ENCODE measurements at places on chromosomes 7 and 10.

DNA sequence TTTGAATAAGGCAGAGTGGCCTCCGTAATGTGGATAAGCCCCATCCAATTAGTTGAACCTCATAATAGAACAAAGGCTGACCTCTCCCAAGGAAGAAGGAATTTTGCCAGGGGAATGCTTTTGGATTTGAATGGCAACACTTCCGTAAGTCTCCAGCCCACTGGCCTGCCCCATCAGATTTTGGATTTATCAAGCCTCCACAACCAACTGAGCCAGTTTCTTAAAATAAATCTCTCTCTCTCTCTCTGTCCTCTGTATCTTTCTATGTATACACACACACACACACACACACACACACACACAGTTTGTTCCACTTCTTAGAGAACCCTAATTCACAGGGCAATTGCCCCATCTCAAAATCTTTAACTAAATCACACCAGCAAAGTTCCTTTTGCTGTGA, 100.9 kb upstream of the CAV2 start:
- ATAC-seq, result no peak

GRCh38 chr7:113131367-113131766, 13.0 kb upstream of the SMIM30 start:
- ATAC-seq, result no peak

- ATAC-seq, result no peak
Observed at GRCh38 chr7:135414850-135415439, 95.0 kb downstream of the CNOT4 start.

DNA sequence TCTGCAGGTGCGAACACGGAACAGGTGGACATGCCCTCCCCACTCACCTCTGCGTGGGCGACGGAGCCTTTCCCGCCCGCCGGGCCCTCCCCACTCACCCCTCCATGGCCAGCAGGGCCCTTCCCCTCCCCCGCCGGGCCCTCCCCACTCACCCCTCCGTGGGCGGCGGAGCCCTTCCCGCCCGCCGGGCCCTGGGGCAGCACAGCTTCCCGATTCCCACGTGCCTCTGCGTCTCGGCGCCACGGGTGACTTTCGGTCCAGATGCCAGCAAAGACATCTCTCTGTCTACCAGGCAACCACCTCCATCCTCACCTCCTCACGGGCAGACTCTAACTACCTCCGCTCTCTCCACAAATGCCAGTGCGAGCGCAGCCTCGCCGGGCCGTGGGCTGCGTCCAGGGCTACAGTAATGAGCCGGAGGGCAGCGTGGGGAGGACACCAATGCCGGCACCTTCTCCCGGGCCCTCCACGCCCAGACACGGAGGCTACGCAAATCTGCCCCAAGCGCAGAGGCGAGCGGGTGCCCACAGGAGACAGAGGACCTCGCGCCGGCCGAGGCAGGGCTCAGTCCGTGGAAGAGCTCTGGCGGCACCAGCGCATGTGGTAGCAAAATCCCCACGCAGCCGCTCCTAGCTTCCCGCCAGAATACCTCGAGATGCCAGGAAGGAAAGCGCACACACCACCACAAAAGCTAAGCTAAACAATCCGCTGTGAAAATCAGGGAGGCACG, 21.8 kb downstream of the GPER1 start:
- no peak for ATAC-seq

DNA sequence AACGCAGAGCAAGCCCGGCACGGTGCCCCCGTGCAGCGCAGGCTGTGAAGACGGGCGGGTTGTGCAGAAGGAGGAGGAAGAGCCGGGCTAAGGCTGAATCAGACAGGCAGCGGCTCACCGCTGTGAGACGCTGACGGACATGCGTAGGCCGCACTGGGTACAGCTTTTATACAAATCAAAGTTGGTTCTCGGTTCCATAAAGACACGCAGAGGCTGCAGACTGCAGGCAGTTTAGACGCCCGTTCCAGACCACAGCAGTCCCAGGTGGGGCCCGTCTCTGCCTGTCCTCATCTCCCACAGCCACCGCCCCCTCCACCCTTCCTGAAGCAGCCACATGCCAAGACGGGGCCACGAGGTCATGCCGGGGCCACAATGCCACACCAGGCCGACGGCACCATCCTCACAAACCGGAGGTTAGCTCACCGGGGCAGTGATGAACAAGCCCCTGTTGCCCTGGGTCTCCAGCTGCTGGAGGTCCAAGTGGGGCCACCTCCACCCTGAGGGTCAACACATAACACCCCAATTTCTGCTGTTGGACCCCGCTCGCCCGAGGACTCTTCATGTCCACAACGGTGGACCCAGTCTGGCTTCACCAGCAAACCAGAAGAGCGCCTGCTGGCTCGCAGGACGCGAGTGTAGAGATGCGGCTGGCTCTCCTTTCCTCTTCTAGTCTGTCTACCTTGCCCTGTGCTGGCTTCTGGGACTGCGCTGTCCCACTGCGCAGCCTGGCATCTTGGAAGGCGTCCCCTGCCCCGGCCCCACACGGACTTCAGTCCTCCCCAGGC, 227.2 kb downstream of the ELFN1 start:
- no peak for ATAC-seq

GRCh38 chr10:126146771-126147170, 241.5 kb downstream of the ADAM12 start:
- ATAC-seq, result no peak

DNA sequence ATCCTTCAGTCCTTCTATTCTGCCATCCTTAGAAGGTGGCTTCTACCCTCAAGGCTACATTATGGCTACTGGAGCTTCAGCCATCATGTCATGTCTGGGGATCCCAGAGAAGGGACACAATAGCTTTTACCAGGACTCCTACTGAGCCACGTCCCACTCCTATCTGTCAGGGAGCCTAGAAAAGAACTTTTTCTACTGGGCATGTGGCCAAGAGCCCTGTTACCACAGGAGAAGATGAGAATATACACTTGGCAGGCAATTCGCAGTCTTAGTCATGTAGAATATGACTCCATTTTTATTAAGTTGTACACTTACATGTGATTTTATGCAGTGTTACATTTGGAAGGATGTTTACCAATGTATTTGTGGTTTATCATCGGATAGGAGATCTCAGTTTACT, 64.6 kb upstream of the KCNMA1 start:
- ATAC-seq, result no peak

Measured in activated CD4-positive, CD25-positive, alpha-beta regulatory T cell treated with anti-CD3 and anti-CD28 coated beads, Interleukin-2, amount 50 U/mL, for 24 hours (primary cell).